ENCODE measurements at places on chromosomes 11 and 22.

DNA sequence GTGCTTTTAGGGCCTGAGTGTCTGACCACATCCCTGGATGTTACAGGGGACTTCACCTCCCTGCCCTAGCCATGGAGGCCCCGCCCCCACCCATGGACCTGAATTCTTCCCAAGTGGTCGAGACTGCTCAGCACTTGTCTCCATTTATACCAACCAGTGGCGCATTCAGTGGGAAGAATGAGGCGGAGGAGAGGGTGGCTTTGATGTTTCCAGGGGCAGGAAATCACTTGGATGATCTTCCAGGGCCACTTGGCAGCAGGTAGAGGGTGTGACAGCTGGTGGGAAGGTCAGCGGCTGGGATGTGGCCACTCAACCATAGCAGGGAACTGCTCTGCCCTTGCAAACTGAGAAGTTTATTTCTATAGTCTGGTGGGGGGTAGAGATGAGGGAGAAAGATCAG lies 155.1 kb upstream of the BLID start:
- no peak for DNase-seq

DNA sequence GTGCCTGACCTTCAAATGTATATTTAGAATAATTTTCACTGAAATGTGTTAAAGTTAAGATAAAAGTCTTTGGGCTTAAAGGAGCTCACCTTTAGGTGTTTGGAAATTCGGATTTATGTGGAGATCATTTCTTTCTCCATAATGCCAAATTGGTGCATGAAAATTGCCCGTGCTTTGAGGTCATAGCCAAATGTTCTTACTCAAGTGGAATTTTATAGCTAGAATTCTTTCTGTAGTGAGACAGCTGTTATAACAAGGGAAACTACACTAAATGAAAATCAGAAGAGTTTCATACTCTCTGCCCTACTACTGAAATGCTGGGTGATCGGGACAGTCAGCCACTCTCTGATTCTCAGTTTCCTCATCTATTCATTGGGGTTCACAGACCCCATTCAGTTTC lies 89.5 kb upstream of the DBX1 start:
- no peak for DNase-seq

DNA sequence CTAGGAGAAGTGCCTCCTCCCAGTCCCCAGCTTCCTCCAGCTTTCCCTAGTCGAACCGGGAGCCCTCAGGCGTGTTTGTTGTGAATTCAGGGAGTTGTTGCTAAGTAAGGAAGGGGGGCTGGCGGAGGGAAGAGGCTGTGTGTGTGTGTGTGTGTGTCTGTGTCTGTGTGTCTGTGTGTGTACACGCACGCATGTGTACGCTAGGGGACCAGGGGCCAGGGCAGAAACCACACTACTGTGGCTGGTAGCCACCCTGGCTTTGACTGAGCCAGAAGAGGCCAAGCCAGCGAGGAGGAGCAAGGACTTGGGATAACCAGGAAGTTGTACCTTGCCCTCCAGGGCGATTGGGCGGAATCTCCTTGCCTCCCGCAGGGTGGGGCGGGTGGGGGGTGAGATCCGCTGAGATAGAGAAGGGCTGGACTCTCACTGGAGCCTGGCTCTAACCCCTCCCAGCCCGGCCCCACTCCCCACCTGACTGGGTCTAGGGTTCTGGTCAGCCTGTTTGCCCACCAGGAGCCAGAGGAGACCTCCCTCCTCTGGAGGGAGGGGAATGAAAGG lies 7.5 kb downstream of the BCL9L start:
- DNase-seq = peak; percentile 59

- DNase-seq = no peak
Measured at GRCh38 chr22:25122136-25122764, 77.4 kb upstream of the CRYBB3 start.

DNA sequence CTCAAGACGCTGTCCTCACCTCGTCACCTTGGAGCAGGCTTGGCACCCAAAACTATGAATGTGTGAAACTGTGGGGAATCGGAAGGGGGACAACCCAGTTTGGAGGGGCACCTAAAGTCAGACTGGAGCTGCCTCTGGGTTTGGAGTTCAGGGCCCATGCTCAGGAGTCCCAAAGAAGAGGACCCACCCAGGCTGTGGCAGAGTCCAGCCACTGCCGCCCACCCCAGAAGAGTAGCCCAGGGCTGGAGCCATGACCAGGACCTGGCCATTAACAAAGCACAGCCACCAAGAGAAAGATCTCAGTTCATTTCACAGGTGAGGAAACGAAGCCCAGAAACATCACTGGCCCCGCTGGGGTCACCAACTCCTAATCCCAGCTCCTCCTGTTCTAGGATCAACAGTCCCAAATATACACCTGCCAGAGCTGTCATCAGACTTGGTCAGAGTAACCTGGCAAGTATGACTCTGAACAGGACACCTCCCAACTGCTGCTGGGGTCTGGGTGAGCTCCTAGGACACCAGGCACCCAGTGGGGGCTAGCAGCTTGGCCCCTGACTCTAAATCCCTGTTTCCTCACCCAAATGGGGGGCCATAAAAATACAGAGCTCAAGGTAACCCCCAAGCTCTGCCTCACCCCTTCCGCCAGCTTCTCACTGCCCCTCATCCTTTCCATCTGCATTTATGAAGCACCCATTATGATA lies 2.7 kb downstream of the RAB3IL1 start:
- DNase-seq = no peak

GRCh38 chr11:6654281-6655019 lies 1.2 kb downstream of the DCHS1 start:
- peak; percentile 20 for DNase-seq

DNA sequence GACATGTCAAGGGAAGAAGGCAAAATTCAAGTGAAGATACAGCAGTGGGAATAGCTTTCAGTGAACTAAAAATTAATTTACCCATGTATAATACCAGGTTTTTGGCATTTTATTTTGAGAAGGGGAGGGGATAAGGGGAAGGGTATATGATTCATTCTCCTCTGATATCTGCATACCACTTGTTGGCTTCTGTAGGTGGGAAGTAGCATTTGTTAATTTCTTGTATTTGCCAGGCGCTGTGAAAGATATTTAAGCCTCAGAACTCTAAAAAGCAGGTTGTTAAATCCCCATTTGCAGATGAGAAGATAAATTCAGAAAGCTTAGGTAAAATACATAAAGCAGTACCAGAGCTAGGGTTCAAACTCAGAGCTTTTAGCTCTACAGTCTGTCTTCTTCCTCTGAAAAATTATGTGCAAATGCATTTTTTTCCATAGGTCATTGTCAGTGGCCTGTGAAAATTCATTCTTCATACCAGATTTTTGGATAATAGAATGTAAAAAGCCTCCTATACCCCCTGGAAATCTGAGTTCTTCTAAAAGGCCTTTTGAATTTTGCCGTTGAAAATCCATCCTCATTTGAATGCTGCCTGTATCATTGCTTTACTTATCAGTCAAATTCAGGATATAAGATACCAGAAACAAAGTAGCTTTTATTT lies 221.3 kb downstream of the DDX10 start:
- DNase-seq = no peak

DNA sequence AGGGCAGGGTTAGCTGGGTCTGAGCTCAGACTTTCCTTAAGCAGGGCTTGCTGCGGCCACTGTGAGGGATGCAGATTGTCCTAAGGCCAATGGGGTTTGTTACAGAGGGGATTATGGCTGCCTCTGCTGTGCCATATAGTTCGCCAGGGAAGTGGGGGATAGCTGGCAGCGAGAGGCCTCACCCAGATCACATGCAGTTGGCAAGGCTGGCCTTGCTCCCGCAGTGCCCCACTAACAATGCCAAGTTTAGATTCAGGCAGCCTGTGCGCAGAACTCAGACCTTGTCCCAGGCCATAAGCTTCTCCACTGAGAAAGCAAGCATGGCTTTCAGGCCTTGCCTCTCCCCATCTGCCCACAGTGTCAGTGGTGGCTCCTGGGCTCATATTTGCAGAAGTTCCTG lies 4.7 kb upstream of the APOL2 start:
- DNase-seq = peak; percentile 11

DNA sequence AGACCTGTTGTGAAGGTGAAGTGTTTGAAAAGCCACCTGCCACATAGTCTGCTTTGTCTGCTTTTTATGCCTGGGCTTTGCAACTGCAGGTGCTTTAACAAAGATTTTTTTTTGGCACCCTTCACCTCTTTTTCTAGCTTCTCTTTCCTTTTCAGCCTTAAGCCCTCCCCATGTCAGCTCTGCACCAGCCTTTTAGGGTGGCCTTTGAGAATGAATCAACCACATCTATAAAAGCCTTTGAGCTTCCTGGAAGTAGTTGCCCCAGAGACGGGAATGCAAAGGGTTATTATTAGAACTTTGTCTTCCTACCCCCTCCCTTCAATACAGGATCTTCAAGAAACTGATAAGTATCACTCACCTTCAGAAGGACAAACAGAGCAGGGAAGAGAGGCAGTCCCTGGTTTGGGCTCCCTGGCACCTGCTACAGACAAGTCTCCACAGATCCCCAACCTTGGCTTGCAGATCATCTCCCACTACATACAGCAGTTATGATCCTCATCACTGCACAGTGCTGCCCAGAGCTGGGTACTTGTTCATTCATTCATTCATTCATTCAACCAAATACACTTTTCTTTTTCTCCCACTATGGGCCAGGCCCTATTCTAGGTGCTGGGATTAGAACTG lies 8.0 kb downstream of the PVALB start:
- no peak for DNase-seq

Data from activated T-cell treated with anti-CD3 and anti-CD28 coated beads, Interleukin-2, amount 50 U/mL, for 48 hours (primary cell).